ENCODE measurements at places on chromosomes 7 and 10.

GRCh38 chr10:33804584-33804983 lies 470.1 kb upstream of the NRP1 start:
- H3K36me3 ChIP-seq, result no peaks in the 10 kb centered on the region
- no peak overlapping the region for H3K4me3 ChIP-seq
- no peak for DNase-seq
- no peak overlapping the region for H3K27ac ChIP-seq
- H3K27me3 ChIP-seq, result no peaks in the 10 kb centered on the region

DNA sequence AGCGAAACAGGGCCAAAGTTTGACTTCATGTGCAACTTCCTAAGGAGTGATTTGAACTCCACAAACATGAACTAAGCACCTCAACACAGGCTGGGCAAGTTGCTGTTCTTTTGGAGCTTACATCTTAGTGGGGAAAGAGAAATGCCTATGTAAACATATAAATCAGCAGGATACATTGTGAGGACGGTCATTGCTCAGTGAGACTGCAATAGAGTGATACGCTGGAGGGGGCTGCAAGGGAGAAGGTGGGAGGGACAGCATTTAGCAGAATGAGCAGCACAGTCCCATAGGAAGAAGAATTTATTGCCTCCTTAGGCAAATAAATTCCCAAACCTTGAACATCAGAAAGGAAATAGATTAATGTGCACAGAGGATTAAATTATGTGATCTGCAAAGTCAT lies 90.0 kb downstream of the EGFR start:
- H3K4me1 ChIP-seq, result peaks cover 6% of the 10 kb centered on the region
- H3K27ac ChIP-seq, result no peak overlapping the region
- no peaks in the 10 kb centered on the region for H3K36me3 ChIP-seq
- H3K4me3 ChIP-seq, result no peak overlapping the region
- no peak for DNase-seq

- peaks cover 9% of the 10 kb centered on the region for H3K27me3 ChIP-seq
- H3K36me3 ChIP-seq, result no peaks in the 10 kb centered on the region
- H3K4me3 ChIP-seq, result no peak overlapping the region
- H3K27ac ChIP-seq, result no peak overlapping the region
- DNase-seq, result no peak
Observed at GRCh38 chr7:5564894-5565293, 141.3 kb upstream of the TNRC18 start.

GRCh38 chr10:77461636-77462296 lies 175.8 kb downstream of the KCNMA1 start:
- no peaks in the 10 kb centered on the region for H3K36me3 ChIP-seq
- no peaks in the 10 kb centered on the region for H3K4me1 ChIP-seq
- H3K27ac ChIP-seq, result no peak overlapping the region
- no peak overlapping the region for H3K4me3 ChIP-seq
